ENCODE measurements at places on chromosomes 3 and 15.

GRCh38 chr3:46535746-46536145 lies 30.4 kb downstream of the LRRC2 start:
- DNase-seq: no peak

DNA sequence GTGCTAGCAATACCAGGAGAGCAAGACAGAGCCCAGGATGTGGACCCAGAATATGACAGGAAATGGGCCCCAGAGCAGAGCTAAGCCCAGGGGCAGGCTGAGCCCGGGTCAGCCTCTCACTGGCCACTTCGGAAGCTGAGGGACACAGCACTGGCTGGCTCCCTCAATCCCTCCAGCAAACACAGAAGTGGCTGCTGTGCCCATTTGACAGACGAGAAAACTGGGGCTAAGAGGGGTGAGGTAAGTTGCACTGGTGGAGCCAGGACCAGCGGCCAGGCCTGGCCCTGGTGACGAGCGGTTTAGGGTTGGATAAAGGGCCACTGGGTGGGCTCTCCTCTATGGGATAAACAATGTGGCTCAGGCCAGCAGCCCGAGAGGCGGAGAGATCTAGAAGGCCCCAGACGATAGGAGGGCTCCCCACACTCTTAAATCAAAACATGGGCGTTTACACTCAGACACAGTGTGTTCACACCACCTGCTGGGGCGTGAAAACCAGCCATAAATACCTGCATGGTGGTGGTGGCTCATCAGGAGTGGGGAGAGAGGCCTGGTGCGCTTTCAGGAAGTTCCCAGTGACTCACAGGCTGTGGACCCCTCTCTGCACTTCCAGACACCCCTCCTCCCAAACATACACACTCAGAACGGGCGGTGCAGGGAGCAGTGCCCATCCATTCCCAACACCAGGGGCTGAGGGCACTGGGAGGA lies 12.0 kb upstream of the LINGO1 start:
- no peak for DNase-seq

DNA sequence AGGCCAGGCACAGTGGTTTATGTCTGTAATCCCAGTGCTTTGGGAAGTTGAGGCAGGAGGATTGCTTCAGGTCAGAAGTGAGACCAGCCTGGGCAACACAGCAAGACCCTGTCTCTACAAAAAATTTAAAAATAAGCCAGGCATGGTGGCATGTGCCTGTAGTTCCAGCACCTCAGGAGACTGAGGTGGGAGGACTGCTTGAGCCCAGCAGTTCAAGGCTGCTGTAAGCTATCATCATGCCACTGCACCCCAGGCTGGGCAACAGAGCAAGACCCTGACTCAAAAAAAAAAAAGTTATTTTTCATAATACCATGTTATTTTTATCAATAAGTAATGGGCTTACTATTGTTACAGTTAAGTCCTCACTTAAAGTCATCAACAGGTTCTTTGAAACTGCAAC lies 59.7 kb downstream of the SETD2 start:
- no peak for DNase-seq

DNA sequence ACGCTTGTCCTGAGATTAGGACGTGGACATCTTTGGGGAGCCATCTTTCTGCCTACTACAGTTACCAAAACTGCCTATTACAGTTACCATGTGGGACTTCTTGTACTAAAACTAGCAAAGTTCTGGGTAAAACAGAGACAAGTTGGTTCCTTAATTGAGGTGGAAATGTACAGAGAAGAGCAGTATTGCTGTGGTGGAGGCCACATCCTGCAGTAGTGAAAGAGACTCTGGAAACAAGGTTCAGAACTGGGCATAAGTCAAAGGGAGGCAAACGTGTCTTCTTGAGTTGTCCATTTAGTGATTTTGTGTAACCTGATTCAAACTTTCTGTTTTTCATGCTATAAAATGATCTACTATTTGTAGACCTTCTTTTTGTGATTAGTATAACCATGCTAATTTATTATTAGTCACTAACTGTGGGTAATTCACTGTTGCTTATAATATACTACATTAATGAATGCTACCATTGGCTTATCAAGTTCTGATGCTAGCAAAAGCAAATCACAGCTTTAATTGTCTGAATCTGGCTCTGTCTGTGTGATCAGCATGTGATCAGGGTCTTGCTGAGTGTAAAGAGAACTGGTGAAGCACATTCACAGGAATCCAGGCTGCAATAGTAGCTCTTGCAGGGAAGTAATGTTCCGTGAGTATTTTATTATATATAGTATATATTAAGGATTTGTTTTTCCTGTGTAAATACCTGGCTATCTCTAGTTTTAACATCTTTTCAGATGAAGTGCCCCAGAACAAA lies 207.9 kb upstream of the GAP43 start:
- no peak for DNase-seq

GRCh38 chr15:83250781-83251180 lies 33.7 kb downstream of the BNC1 start:
- no peak for DNase-seq

- DNase-seq: no peak
These were observed 82.1 kb downstream of the DUT start for GRCh38 chr15:48413304-48413703.

GRCh38 chr15:53565721-53566120 lies 193.7 kb downstream of the WDR72 start:
- DNase-seq: no peak

- DNase-seq: peak; percentile 86
These were observed 2.6 kb upstream of the APEH start for GRCh38 chr3:49671291-49672288.

- DNase-seq: no peak
These were observed 110.3 kb downstream of the LSM3 start for GRCh38 chr3:14288833-14289451.

GRCh38 chr3:115384381-115384780 lies 237.3 kb upstream of the ZBTB20 start:
- DNase-seq: no peak

DNA sequence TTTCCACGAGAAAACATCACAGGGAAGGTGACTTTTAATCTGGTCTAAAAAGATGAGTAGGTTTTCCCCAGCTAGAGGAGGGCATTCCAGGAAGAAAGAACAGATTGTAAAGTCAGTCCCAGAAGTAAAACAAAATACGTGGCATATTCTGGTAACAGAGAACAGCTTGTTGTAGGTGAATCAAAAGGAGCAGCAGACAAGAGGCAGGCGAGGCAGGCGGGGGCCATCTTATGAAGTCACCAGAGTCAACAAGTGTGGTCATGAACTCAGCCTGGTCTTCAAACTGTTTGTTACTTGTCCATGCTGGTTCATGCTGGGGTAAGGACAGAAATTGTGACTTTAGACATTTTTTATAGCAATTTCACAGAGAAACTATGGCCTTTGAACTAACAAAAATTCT lies 4.0 kb upstream of the POPDC2 start:
- no peak for DNase-seq

GRCh38 chr3:167854846-167855245 lies 119.3 kb downstream of the SERPINI1 start:
- no peak for DNase-seq

GRCh38 chr3:13349823-13350222 lies 70.3 kb downstream of the NUP210 start:
- no peak for DNase-seq

GRCh38 chr3:84125201-84125721 lies 833.5 kb upstream of the CADM2 start:
- DNase-seq: no peak

- no peak for DNase-seq
These were observed 686.8 kb downstream of the OTOL1 start for GRCh38 chr3:162183440-162183839.

GRCh38 chr3:128082546-128082945 lies 30.3 kb downstream of the SEC61A1 start:
- no peak for DNase-seq

- no peak for DNase-seq
These were observed 57.6 kb downstream of the SLCO2A1 start for GRCh38 chr3:133972156-133972555.

DNA sequence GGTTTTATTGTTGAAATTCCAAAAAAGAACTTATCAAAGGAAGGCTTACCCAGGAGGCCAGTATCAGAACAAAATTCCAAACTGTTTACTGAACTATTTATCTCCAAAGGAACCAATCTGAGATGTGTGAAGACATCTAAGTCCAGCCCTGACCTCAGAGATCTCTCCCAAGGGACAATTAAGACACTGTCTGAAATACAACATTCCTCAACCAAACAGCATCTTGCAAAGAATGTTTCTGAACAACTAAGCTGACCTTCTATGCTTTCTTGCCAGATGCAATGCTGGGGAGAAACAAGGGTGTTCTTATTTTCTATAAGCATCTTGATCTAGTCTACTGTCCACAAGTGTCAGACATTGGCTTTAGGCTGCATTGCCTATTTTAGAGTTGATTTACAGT lies 13.6 kb downstream of the PDZRN3 start:
- DNase-seq: no peak

DNA sequence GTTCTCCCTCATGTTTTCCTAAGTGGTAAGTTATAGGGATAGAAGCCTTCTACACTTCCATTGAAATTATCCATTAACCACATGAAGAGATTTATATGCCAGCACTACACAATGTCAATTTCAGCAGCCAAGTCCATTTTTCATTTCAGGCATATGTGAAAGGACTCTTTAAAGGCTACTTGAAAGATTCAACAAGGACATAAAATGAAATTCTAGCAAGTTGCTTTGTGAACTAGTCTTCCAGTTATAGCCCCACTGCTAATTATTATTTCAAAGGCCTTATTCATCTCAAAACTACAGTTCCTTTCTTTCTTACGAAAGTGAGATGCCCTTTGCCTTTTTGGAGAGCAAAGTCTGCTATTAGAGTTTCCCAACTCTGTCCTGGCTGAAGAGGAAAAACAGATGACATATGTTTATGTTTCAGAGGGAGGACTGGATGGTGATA lies 66.0 kb upstream of the SLC2A2 start:
- no peak for DNase-seq

GRCh38 chr3:186583831-186584230 lies 13.3 kb downstream of the DNAJB11 start:
- no peak for DNase-seq

- DNase-seq: no peak
These were observed 36.7 kb upstream of the MRPS22 start for GRCh38 chr3:139307072-139307491.

- no peak for DNase-seq
These were observed 41.7 kb upstream of the CORO2B start for GRCh38 chr15:68537097-68537496.

GRCh38 chr15:93716615-93717231 lies 514.6 kb upstream of the MCTP2 start:
- DNase-seq: no peak

DNA sequence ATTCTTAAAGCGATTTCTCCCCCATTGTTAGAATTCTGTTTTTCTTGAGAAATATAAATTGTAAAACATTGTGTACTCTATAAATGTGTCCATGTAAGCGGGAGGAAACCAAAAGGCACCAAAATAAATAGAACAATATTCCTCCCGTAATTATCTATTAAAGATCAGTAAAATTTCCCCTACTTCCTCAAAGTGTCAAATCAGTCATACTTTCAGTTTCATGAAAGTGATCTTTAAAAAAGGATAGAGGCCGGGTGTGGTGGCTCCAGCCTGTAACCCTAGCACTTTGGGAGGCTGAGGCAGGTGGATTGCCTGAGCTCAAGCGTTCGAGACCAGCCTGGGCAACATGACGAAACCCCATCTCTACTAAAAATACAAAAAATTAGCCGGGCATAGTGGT lies 278.9 kb downstream of the MECOM start:
- DNase-seq: no peak

DNA sequence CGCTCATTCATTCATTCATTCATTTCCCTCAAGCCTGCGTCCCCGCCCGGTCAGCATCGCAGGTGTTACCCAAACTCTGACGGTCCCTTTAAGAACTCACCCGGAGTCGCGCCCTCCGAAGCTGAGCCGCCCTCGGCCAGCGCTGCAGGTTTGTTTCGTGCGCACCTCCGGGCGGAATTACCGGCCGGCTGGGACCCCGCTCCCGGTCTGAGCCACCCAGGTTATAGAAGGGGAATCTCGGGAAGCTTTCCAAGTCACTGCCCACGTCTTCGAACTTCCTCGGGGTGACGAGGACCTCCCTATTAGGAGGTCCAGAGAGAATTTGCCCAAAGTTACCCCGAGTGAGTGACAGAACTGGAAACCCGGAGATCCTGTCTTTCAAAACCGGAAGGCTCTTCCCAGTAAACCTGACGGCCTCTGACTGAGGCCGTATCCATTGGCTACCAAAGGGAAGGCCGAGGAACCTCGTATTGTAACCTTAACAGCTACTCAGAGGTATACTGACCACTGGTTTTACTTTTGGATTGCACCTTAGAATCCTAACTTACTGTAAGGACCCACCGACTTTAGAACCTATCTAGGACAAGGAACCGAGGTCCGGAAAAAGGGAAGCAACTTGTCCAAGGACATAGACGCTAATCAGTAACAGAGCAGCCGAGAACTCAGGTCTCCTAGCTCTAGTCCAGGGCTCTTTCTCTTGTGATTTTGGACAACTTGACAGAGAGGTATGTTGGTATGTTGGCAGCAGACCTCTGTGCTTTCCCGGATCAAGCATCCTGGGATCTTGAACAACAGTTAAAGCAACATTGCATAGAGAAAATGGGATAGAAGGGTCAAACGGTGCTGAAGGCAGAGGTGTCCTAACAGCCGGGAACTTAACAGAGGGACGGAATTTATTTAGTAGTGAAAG lies 788 bp upstream of the DLG1 start:
- peak; percentile 70 for DNase-seq

DNA sequence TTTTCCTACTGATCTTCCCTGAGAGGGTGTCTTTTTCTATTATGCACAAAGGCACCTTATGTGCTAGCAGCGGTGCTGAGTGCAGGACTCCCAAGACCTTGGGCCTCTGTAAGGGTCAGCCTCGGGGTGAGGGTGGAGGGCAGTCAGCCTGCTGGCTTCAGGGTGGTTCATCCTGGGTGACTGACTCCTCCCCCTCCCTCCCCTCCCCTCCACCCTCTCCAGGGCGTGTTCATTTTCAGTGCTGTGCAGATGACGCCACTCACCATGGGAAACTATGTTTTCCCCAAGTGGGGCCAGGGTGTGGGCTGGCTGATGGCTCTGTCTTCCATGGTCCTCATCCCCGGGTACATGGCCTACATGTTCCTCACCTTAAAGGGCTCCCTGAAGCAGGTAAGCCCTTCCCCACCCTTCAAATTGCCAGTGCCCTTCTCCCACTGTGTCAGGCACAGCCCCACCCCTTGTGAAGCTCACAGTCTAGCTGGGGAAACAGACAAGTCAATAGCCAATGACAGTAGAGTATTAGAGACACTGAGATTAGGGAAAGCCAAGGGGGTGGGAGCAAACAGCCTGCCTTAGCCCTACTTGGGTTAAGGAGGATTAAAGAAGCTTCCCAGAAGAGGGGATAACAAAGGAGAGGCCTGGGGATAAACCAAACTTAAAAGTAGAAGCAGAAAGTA lies 41.9 kb downstream of the SLC6A1 start:
- DNase-seq: no peak

DNA sequence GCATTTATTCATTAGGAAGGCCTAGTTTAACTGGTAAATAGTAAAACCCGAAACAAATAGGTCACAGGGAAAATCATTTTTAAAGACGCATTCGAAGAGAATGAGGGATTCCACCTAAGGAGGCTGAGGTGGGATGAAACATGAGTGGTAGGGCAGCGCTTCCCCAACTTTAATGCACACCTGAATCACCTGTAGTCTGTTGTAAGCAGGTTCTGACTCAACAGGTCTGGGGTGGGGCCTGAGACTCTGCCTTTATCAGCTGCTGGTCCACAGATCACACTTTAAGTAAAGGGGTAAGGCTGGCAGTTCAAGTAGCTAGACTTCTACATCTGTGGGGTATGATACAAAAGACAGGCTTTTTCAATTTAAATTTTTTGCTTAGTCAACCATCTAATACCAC lies 223.5 kb upstream of the UBE2E2 start:
- no peak for DNase-seq

Measured in activated CD8-positive, alpha-beta memory T cell treated with anti-CD3 and anti-CD28 coated beads, Interleukin-2, amount 50 U/mL, for 48 hours (primary cell).